Ammon's horn (tissue), 1 donor: ENCODE measurements at places on chromosomes 13 and 19.

- DNase-seq: no peak
Observed at GRCh38 chr19:12726988-12727316, 3.2 kb upstream of the TNPO2 start.

- DNase-seq: no peak
Observed at GRCh38 chr19:30356951-30357579, 15.1 kb upstream of the ZNF536 start.

DNA sequence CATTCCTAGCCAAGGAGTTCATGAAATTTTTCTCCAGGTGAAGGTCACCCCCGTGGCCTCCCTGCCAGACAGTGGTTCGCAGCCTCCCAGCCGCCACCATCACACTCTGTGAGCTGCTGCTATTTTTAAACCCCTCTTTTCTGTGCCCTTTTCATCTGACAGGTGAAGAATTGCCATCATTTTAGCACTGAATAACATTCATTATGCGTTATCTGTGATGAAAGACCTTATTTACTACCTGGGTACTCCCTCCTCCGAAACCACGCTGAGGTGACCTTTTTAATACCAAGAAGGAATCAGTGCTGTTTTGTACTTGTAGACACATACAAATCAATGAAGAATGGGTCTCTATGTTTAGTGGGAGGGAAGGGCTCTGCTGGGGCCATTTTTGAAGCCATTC, 148.9 kb upstream of the GPR12 start:
- DNase-seq: no peak

GRCh38 chr13:59677966-59678814, 485.5 kb downstream of the DIAPH3 start:
- DNase-seq: peak; percentile 61

DNA sequence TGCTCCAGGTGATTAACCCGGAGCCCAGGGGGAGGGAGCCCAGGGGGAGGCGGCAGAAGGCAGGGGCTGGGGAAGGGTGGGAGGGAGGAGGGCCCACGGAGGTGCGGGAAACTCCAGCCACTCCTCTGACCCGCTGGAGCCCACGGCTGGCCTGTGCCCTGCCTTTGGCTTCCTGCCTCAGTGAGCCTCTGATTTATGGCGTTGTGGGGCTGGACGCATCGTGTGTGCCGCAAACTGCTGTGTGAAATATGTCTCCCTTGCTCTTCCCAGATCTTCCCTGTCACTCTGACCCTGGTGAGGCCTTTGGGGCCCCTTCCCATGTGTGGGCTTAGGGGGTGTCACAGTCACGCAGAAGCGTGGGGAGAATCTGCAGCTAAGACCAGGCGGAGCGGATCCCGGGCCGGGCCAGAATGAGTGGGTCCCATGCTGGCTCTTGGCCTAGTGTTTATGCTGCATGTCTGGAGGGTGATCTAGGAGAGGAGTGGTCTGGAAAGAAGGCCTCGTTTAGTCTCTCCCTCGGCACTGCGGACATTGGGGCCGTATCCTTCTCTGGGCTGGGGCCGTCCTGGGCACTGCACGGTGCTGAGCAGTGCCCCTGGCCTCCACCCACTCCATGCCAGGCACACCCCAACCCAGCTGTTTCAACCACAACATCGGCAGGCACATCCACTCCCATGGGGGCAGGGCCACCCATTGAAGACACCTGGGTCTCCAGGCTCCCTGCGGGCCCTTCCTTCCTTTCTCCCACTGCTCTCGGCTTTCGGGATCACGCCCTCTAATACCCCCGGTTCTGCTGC, 123.0 kb downstream of the KDM4B start:
- no peak for DNase-seq

GRCh38 chr13:106657104-106657503, 89.2 kb upstream of the ARGLU1 start:
- DNase-seq: no peak

DNA sequence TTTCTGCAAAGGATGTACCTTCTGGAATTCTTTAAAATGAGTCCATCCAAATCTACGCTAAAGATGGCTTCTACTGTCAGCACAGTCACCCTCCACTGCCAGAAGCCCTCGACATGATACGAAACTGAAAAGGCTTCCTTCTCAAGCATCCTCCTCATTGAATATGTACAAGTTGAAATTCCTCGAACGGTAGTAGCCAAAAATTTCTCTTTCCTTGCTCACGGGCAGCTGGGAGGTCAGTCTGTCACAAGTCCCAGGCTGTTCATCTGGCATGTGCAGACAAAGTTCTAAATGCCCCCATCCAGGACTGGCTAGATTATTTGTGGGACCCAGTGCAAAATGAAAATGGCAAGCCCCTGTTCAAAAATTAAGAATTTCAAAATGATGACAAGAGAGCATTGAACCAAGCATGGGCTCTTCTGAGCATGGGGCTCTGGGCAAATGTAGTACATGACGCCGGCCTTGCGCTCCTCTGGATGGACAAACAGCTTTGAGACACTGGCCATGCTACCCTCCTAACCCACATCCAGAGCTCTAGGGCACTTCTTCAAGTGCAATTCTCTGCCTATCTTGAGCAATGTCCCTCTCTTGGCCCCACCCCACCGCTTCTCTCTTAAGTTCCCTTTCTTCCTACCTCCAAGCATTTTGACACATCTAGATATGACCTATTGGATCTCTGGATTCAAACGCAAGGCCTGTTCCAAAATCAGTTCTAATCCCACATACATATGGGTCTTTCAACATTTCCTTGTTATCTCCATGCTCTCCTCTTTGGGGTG, 78.9 kb upstream of the FLT1 start:
- no peak for DNase-seq

- no peak for DNase-seq
Observed at GRCh38 chr19:30529876-30530275, 157.7 kb downstream of the ZNF536 start.

DNA sequence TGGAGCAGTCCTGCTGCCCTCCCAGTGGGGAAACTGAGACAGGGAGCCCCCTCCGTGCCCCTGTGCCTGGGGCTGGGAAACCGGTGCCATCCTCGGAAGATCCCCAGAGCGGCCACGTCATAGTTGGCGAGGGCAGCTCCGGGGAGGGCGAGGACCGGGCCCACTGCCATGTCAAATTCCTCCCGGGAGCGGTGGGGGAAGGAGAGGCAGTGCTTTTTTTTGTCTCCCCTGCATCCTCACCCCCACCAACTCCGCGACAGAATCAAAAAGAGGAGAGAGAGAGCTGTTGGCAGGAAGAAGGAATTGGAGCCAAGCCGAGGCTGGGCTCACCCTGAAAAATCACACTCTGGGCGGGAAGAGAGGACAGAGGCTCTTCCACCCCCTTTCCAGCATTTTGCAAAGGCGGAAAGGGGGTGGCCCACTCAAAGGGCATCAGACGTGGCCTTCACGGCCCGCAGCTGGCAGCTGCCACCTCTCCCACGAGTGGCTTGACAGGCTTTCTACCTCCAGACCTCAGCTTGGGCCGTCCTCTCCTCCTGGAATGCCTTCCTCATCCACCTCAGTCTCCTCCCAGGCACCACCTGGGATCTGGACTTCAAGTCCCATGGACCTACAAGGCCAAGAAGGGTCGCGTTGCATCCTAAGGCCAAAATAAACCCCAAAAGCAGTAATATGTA, 19.6 kb upstream of the NFIC start:
- peak; percentile 88 for DNase-seq

DNA sequence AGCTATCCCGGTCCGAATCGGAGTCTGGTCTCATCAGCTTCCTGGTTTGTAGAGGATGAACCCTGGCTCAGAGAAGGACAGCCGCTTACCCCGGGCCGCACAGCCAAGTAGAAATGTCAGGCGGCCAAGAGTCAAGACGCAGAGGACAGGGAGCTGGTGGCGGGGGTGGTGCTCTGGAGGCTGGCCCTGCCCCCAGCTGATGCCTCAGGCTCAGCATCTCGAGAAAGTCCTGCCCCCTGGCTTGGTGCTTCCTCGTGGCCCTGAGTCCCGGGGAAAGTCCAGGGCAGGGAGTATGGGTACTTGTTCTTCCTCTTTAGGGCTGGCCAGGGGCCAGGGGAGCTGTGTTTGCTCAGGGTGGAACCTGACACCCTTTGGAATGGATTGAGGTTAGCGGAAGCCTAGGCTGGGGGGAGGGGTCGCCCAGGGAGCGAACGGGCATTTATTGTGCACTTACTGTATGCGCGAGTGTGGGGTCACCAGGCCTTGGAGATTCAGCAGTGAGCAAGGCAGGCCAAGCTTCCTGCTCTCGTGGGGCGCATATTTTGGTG, 2.2 kb downstream of the TJP3 start:
- peak; percentile 74 for DNase-seq

- DNase-seq: no peak
Observed at GRCh38 chr19:47107953-47108746, 5.4 kb downstream of the ZC3H4 start.

- DNase-seq: no peak
Observed at GRCh38 chr13:46509981-46510380, 43.0 kb upstream of the LRCH1 start.

GRCh38 chr19:34430738-34431625, 2.8 kb downstream of the UBA2 start:
- DNase-seq: peak; percentile 35

- no peak for DNase-seq
Observed at GRCh38 chr13:32134241-32135055, 102.9 kb downstream of the FRY start.

- DNase-seq: no peak
Observed at GRCh38 chr19:45638930-45639729, at the start of gene EML2. EML2 (minus strand) TSS chr19:45639397; CDS start chr19:45639376, 21 bp downstream.

DNA sequence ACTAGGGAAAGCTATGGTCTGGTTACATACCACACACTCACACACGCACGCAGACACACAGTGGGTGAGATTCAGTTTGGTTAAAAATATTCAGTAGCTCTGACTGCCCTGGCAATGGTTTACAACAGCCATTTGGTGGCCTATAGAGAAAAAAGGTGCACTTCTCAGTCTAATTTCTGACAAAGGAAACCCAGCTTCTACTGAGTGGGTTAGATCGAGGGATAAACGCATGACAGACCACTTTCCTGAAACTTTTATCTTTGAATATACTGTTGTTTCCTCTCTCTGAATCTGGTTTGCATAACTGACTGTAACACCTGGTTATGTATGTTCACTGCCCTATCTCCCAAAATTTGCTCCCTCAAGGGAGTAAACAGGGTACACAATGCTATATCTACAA, 2.5 kb downstream of the LIG4 start:
- no peak for DNase-seq

GRCh38 chr19:8611391-8611876, 919 bp upstream of the ADAMTS10 start:
- no peak for DNase-seq

GRCh38 chr13:30978981-30979956, 46.8 kb downstream of the TEX26 start:
- peak; percentile 14 for DNase-seq

DNA sequence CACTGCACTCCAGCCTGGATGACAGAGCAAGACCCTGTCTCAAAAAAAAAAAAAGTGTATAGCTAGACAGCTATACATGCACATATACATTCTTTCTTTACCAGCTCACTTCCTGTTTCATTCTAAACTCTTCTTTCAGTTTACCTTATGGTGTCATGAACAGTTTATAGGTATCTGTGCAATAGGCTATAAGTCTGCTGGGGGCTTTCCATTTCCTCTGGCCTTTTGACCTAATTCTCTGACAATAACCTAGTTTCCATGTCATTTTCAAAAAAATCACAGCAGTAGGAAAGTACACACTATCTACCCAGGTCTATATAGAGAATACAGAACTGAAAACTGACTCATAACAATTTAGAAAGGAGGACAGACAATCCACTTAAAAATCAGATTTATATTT, 24.4 kb upstream of the URAD start:
- DNase-seq: no peak

- no peak for DNase-seq
Observed at GRCh38 chr19:17942181-17942580, 9.4 kb downstream of the CCDC124 start.

- no peak for DNase-seq
Observed at GRCh38 chr13:93824286-93824685, 597.7 kb downstream of the GPC6 start.

GRCh38 chr13:25867038-25867437, 184.8 kb downstream of the SHISA2 start:
- DNase-seq: no peak

DNA sequence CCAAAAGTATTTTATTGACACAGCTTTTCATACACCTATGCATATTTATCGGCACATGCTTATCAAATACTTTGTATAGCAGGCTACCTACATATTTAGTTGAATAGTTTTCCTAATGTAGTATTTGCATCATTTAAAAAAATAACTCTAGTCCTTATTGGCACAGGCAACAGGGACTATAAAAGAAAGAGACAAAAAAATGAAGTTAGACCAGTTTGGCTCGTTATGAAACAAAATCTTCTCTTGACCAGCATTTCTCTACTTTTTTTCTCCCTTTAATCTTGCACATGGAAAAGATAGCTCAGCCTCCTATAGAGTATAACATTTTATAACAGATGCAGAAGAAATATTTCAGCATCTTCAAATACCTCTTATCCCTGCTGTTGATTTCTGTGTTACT, 794.8 kb upstream of the MIR17HG start:
- no peak for DNase-seq

GRCh38 chr19:9500796-9501195, 2.4 kb upstream of the ZNF560 start:
- DNase-seq: no peak

DNA sequence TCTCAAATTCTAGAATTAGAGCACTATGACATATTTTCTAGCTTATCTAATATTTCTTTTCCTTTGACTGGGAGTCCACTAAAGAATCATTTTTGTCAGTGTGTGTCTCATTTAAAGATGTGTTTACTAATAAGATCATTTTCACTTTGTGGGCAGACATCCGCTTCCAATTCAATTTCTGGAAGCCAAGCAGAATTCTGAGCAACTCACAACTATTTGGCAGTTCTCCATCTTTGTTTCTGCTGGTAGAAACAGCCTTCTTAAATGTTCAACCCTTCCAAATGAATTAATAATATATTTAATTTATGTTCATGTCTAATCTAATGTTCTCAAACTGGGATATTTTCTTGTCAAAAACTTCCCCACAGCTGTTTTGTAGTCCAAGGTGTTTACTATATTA, 411.8 kb downstream of the KCTD12 start:
- no peak for DNase-seq

DNA sequence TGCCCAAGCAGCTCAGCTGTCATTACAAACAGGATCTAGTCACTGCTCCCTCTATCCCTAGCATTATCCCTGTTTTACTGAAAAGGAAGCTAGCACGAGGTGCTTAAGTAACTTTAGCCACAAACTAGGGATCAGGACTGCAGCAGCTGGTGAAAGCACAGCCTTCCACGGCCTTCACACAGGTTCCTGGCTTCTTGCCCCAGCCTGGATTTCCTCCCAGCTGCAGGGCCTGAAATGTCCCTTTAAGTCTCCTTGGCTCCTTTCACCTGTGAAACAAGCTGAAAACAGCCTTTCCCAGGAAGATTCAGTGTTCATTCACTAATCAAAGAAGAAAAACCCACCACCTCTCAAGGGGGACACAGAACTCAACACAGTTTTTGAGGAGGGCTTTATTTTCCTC, 754.5 kb downstream of the DIAPH3 start:
- DNase-seq: peak; percentile 35

DNA sequence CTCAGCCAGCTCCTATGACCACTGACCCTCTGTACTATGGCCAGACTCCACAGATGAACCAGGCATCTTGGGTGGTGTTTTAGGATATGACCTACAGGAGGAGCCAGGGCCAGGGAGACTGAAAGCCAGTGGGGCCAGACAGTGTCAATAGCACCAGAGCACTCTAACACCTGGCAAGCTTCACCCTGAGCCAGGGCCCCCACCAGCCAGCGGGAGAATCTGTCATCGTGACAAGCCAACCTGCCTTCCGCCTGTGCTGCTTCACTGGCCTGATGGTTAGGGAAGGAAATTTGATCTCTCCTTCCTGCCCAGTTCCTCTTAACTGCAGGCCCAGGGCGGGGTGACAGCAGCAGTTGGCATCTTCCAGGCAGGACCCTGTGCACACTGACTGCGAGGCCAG, 222.4 kb downstream of the UQCRFS1 start:
- no peak for DNase-seq
